MCF 10A (cell line): ENCODE measurements at places on chromosomes 1 and 21.

- H3K4me1 ChIP-seq: no peaks in the 10 kb centered on the region
- no peaks in the 10 kb centered on the region for H3K36me3 ChIP-seq
- H3K4me3 ChIP-seq: no peak overlapping the region
- H3K27ac ChIP-seq: no peak overlapping the region
- DNase-seq: no peak
- H3K27me3 ChIP-seq: no peaks in the 10 kb centered on the region
These were observed 98.3 kb upstream of the SLC2A1 start for GRCh38 chr1:43056981-43057391.

- no peaks in the 10 kb centered on the region for H3K36me3 ChIP-seq
- no peaks in the 10 kb centered on the region for H3K4me1 ChIP-seq
- H3K4me3 ChIP-seq: no peak overlapping the region
- DNase-seq: peak; percentile 42
- H3K27me3 ChIP-seq: peaks cover 57% of the 10 kb centered on the region
- no peak overlapping the region for H3K27ac ChIP-seq
These were observed 344.4 kb downstream of the KCTD3 start for GRCh38 chr1:215911406-215911968.

- DNase-seq: no peak
- H3K27ac ChIP-seq: no peak overlapping the region
- no peaks in the 10 kb centered on the region for H3K27me3 ChIP-seq
- peaks cover 10% of the 10 kb centered on the region for H3K36me3 ChIP-seq
These were observed 19.9 kb downstream of the WNT4 start for GRCh38 chr1:22123071-22123390.

DNA sequence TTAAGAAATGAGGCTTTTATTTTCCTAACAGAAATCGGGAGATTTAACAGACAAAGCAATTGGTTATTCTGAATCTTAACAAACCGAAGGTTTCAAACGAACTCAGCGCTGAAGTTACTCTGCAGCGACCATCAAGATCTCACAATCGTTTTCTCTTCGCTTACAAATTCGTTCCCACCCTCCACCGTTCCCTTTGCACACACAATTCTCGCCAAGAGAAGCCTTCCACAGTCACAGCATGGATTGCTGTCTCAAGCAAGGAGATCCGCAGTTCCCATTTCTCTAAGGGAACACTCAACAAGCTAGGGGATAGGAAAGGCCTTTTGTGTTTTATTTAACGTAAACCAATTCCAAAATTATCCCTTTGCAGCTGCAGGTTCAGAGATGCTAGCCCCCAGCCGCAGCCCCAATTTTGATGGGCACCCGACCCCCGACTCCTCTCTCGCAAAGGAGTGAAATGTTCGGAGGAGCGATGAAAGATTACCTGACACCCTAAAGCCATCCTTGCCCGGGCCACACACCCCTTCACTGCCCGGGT is 755 bp downstream of the FBXO42 start:
- H3K36me3 ChIP-seq: no peaks in the 10 kb centered on the region
- DNase-seq: no peak
- peak overlapping the region; percentile 84 for H3K27ac ChIP-seq

- peaks cover 51% of the 10 kb centered on the region for H3K27me3 ChIP-seq
- no peaks in the 10 kb centered on the region for H3K36me3 ChIP-seq
- no peak within 1 kb of the TSS for H3K27ac ChIP-seq
These were observed at the start of gene COL24A1 for GRCh38 chr1:86156566-86157455. Gene COL24A1, minus strand, starts transcription at chr1:86156772. Its CDS starts 376 bp downstream, at chr1:86156396.

DNA sequence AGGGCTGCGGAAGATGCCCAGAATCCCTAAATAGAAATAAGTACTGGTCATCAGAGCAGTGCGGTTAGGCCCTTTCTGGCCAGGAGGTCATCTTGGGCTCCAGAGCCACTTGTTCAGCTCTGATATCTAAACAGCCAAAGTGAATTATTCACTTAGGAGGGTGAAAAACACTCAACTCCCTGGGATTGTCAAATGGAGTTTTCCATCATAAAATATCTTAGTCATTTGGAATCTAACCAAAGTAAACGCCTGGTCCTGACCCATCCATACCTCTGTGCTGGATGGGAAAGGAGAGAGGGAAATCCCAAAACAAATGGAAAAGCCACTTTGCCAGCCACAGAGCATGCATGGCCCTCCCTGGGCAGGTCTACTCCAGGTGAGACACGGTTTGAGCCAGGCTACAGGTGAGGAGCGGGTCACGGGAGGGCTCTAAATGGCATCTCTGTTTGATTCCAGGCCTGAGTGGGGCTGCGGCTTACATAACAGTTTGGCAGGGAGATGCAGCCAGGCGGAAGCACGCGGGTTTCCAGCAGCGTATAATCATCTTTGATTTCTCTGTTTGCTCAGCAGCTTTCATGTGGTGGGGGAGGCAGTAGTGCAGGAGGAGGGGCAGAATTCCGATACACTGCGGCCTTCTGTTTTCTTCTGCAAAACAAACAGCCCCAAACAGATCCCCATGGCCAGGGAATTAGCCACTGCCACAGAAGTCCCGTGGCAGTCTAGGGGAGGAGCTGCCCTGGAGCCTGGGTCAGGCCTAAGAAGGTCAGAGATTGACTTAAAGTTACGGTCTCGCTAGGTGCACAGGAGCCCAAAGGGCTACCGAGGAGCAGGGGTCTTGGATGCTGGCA is 59.1 kb upstream of the ZNF648 start:
- H3K27me3 ChIP-seq: no peaks in the 10 kb centered on the region
- H3K27ac ChIP-seq: no peak overlapping the region
- H3K4me3 ChIP-seq: no peak overlapping the region

DNA sequence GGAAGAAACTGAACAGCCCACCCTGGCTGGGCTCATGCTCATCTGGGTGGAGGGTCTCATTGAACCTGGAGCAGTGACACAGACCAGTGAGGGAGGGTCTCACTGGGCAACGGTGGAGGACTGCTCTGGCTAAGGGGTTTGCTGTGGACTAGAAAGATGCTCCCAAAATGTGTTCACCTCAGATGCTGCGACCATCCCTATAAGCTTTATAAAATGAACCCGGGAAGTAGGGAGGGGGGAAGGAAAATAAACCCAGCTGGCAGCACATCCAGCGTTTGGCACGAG is 34.5 kb upstream of the LBR start:
- no peaks in the 10 kb centered on the region for H3K27me3 ChIP-seq
- H3K4me1 ChIP-seq: peaks cover 70% of the 10 kb centered on the region
- no peak overlapping the region for H3K27ac ChIP-seq
- DNase-seq: no peak

- H3K27ac ChIP-seq: no peak overlapping the region
- no peak for DNase-seq
- H3K4me3 ChIP-seq: no peak overlapping the region
These were observed 52.1 kb upstream of the AKT3 start for GRCh38 chr1:243902100-243902499.

- H3K27me3 ChIP-seq: no peaks in the 10 kb centered on the region
- no peak overlapping the region for H3K4me3 ChIP-seq
- peak; percentile 22 for DNase-seq
- H3K4me1 ChIP-seq: peaks cover 13% of the 10 kb centered on the region
- H3K27ac ChIP-seq: no peak overlapping the region
These were observed 95.1 kb downstream of the GPATCH2 start for GRCh38 chr1:217535601-217536377.

DNA sequence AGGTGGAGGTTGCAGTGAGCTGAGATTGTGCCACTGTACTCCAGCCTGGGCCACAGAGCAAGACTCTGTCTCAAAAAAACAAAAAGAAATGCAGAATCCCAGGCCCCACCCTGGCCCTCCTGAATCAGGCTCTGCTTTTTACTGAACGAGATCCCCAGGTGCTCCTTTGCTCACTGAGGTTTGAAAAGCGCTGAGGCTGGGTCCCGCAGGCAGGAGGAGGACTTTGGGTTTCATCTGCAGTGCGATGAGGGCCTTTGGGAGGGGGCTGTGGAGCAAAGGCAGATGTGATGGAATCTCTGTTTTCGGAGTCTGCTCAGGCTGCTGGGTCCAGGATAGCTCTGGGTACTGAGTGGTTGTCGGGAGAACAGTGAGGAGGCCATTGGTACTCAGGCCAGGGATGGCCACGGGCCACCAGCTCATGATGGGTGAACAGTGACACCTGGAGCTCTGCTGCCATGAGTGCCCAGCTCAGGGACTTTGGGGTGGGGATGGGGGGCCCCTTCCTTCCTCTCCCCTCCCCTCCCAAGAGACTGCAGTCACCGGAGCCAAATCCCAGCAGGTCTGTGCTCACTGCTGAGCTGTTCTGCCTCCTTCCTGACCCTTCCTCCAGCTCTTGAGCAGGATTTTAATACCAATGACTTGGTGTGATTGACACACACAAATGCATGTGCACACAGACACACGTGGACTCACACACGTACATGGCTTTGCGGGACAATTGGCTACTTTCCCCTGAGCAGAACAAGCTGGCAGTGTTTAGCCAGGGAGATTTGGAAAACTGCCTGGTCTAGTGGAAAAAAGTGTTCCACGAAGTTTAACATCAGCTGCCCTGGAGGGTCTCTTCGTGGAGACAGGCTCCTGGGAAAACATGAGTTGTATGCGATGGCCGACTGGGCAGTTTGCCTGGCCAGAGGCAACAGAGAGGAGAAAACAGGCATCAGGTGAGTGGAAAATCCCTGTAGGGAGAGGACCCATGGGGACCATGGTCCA is 3.6 kb upstream of the DHRS3 start:
- no peak for DNase-seq
- no peak overlapping the region for H3K4me3 ChIP-seq
- H3K27me3 ChIP-seq: no peaks in the 10 kb centered on the region
- H3K36me3 ChIP-seq: peaks cover 7% of the 10 kb centered on the region
- peaks cover 17% of the 10 kb centered on the region for H3K4me1 ChIP-seq
- H3K27ac ChIP-seq: no peak overlapping the region

GRCh38 chr1:53446051-53446450 is 13.1 kb upstream of the DMRTB1 start:
- DNase-seq: no peak
- peaks cover 9% of the 10 kb centered on the region for H3K27me3 ChIP-seq
- no peaks in the 10 kb centered on the region for H3K4me1 ChIP-seq
- H3K36me3 ChIP-seq: no peaks in the 10 kb centered on the region

GRCh38 chr1:54546651-54547401 is 1.2 kb upstream of the ACOT11 start:
- H3K4me1 ChIP-seq: peaks cover 26% of the 10 kb centered on the region
- DNase-seq: no peak
- no peak overlapping the region for H3K27ac ChIP-seq
- H3K4me3 ChIP-seq: no peak overlapping the region
- no peaks in the 10 kb centered on the region for H3K27me3 ChIP-seq
- H3K36me3 ChIP-seq: no peaks in the 10 kb centered on the region

DNA sequence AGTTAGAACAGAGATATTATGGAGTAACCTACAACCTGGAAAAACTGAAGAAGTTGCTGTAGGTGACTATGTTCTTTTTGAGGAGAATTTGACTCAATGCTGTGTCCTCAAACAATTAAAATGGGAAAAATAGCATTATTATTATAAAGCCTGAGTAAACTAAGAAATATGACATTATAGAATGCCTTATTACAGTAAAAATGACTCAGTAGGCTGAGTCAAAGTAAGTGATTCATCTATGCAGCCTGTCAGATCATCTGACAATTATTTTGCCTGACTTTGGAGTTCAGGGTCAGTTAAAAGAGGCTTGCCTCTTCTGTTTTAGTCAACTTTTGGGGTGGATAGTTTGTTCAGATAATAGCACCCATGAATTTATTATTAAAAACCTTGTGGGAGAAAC is 150.8 kb upstream of the PTGFR start:
- no peak overlapping the region for H3K4me3 ChIP-seq
- H3K36me3 ChIP-seq: no peaks in the 10 kb centered on the region
- peak overlapping the region; percentile 65 for H3K27ac ChIP-seq
- peaks cover 27% of the 10 kb centered on the region for H3K4me1 ChIP-seq
- peak; percentile 79 for DNase-seq
- H3K27me3 ChIP-seq: no peaks in the 10 kb centered on the region
